ENCODE measurements at places on chromosomes 13 and 19.

- DNase-seq: no peak
Observed at GRCh38 chr19:45305421-45305820, 17.3 kb downstream of the CKM start.

DNA sequence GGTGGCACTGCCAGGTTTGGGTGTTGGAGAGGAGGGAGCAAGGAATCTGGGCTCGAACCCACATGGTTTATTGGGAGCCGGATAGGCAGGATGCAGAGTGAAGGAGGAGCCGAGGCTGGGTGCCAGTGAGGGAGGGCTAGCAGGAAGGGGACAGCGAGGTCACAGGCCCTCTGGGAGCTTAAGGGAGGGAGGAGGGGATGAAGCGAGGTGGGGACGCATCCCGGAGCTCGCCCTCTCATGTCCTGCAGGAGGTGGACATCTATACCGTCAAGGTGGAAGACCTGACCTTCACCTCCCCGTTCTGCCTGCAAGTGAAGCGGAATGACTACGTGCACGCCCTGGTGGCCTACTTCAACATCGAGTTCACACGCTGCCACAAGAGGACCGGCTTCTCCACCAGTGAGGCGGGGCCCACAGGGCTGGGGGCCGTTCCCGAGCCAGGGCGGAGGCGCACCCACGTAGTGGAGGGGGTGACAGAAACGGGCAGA lies 3.5 kb upstream of the ADM5 start:
- DNase-seq: no peak

DNA sequence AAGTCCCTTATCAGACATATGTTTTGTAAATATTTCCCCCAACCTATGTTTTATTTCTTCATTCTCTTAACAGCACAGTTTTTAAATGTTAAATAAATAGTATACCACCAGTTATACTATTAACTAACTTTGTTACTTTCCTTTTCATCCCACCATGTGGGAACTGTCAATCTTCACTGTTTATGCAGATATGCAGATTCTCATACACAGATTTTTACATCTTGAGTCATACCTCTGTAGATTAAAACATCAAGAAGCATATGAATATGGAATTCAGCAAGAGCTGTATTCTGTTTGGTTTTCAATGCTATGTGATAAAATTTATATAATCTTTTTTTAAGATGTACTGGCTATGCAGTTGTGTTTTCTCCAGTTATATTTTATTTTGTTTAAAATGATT lies 566.3 kb downstream of the LIG4 start:
- no peak for DNase-seq

- no peak for DNase-seq
Observed at GRCh38 chr19:5472286-5472685, 17.1 kb downstream of the ZNRF4 start.

DNA sequence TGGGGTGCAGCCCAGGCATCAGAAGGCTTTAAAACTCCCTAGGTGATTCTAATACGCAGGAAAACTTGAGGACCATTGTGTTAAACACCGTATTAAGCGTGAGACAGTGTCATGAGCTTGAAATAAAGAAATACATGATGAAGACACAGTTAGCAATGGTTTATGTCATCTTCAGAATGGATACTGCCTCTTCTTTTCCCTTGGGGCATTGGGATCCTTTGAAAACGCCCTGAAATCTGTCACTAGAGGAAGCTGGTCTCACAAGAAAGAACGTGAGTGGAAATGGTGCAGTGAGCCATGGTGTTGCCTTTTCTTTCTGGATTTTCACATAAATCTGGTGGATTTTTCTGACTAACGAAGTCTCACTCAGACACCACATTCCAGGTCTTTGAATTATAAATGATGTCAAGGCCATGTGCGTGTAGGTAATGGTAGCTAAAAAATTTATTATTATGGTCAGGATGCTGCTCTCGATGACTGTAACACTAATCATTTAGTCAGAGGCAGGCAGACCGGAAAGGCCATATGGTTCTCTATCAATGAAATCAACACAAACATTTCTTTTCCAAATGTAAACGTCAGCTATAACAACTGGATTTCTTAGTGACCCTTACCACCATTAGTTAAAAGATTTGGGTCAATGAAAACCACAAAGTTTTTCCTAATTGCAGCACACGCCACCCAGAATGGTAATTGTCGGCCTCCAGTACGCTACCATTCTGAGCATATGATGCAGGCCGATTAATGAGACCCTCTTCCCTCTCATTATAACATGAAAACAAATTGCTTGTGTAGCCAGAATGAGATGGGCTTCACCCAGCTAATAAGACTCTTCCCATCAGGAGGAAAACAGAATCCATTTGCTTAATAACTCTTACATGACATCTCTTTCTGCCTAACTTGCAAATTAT lies 105.6 kb downstream of the SLC7A1 start:
- DNase-seq: no peak

DNA sequence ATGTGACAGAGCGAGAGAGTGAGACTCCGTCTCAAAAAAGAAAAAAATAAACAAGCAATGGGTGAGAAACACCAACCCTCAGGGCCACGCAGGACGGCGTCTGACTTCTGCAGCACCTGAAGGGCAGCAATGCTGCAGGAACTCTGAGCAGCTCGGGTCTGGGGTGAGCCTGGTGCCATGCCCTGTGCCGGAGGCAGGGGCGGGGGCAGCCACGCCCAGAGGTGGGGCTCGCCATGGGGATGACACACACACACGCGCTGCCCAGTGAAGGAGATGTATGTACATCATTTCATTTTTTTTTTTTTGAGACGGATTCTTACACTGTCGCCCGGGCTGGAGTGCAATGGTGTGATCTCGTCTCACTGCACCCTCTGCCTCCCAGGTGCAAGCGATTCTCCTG lies 24.3 kb downstream of the GPX4 start:
- no peak for DNase-seq

DNA sequence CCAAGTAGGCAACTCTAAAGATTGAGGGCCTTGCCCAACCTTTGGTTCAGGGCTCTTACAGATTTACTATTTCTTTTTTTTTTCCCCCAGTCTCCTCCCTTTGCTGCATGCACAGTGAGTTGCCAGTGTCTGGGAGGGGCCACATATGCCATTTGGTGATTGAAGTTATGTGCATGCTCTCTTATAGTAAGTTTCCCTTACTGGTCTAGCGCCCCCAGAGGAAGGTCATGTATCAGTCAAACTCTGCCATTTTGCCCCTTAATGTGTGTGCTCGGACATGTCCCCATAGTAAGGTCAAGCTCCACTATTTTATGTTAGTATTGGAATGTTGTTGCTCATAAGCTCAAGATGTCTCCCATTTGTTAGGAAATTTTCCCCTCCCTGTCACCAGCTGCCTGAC lies 1138.0 kb upstream of the SLC10A2 start:
- DNase-seq: no peak

DNA sequence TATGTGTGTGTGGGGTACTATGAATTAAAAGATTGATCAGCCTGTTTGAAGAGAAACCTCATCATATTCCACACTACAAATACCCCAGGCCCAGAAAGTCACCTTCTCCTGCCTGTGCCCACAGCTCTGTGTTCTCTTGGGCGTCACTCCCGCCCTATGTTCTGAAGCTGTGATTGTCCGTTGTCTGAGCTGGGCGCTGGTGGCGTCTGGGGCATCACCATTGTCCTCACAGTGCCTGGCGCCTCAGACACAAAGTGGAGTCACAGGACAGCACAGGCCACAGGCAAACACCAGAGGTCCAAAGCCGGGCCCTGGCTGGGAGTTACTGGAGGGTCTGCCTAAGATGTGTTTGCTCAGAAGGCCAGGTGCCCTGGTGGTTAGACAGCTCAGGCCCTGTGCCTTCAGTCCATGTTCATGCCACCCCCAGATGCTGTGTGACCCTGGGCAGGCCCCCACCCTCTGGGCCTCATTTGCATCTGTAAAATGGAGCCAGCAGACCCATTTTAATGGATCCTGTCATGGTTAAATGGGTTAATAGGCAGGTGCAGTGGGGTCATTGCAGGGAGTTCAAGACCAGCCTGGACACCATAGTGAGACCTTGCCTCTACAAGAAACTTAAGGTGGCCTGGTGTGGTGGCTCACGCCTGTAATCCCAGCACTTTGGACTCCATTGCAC lies 34.5 kb downstream of the DNM2 start:
- no peak for DNase-seq

- DNase-seq: no peak
Observed at GRCh38 chr13:89733829-89734228, 1613.7 kb upstream of the MIR17HG start.

Data from stimulated activated CD8-positive, alpha-beta memory T cell treated with anti-CD3 and anti-CD28 coated beads, Interleukin-15, amount 100 ng/mL, for 24 hours (primary cell).